ENCODE measurements at places on chromosomes 12 and 14.

- DNase-seq, result no peak
Measured at GRCh38 chr14:103031566-103031911, 25.8 kb downstream of the CDC42BPB start.

DNA sequence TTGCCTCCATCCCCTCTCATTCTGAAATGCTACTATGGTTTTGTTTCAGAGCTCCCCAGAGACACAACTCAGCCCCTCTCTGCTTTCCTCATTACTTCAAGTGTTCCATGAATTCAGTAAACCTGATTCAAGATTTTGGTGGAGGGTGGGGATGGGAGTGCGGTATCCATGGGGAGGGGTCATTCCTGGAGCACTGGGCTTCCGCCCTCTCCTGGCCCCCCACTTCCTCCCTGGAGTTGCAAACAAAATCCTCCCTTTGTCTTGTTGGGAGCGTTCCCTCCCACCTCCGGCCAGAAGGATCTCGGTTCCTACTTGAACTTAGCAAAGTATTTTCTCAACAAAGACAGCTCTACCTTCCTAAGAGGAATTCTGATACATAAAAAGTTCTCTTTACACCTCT, 71.8 kb upstream of the LTA4H start:
- DNase-seq, result no peak

DNA sequence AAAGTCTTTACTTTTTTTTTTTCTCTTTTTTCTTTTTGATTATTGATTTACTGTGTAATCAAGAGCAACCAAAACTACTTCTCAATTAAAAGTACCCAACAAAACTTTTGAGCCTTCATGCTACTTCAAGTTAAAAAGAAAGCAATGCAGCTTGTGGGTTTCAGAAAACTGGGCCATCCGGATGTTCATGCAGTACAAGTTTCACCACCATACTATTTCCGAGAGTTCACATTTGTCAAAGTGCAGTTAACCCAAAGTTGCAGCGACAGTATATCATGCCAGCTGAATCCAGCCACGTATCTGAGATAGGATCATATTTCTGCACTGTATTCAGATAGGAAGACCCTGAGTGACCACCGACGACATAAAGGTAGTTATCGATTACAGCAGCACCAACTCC, 33.0 kb downstream of the KLHL28 start:
- no peak for DNase-seq

DNA sequence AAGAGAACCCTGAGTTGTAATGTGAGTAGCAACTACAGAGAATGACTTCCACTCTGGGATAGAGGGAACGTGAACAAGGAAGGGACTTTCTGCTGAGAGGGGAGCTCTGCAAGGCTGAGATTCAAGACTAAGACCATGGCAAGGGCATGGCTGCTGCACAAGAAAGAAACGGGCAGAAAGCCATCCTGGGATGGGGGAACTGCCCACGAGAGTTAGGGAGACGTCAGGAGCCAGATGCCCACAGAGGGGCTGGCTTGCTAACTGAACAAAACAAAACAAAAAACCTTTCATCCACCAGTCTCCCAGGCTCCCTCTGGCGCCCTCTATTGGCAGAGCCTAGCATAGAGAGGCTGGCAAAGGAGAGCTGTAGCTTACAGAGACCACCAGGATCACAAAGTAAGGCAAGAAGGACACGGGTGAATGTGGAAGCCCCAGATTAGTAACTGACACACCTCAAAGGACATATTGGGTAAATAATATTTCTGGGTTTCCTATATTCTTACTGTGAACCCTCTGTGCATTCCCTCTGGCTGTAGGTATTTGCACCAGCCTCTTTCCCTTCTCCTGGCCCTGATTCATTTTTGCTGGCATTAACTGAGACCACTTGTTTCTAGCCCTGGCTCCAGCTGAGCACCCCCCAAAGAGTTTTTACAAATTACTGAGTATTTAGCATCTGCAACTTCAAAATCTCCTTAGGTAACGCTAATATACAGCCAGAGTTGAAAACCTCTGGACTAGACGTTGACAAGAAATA, 338.3 kb downstream of the EMP1 start:
- peak; percentile 21 for DNase-seq

DNA sequence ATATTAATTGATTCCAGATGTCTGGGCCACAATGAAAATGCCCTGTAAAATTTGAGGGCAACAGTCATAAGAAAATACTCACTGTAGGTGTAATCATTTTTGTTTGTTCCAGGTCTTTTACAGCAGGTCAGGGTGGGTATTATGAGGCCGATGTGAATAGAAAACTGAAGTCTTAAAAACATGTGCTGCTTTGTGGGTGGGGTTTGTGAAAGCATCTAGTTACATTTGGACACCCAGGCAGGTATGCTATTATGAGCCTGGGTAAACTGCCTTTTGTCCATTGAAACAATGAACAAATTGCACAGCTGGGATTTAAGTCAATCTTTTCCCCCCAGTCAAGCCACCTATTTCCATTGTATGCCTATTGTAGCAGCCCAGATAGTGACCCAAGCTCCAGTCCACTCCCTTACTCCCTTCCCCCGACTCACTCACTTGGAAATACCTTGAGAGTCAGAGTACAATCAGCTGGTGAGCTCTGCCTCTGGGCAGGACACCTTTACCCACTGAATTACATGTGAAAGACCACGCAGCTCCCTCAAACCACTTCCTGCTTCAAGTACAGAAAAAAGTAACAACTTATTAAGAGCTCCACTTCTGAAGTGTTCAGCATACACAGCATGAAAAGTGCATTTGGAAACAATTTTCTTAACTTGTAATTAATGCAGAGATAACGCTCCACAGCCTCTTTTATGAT, 1.8 kb downstream of the IGF1 start:
- no peak for DNase-seq
